ENCODE measurements at places on chromosomes 3 and 15.

GRCh38 chr3:13713396-13713795, 164.5 kb downstream of the FBLN2 start:
- no peak for DNase-seq

GRCh38 chr3:51712511-51712931, 5.7 kb downstream of the GRM2 start:
- DNase-seq = no peak

- no peak for DNase-seq
Observed at GRCh38 chr3:113152849-113153248, 58.5 kb upstream of the BOC start.

DNA sequence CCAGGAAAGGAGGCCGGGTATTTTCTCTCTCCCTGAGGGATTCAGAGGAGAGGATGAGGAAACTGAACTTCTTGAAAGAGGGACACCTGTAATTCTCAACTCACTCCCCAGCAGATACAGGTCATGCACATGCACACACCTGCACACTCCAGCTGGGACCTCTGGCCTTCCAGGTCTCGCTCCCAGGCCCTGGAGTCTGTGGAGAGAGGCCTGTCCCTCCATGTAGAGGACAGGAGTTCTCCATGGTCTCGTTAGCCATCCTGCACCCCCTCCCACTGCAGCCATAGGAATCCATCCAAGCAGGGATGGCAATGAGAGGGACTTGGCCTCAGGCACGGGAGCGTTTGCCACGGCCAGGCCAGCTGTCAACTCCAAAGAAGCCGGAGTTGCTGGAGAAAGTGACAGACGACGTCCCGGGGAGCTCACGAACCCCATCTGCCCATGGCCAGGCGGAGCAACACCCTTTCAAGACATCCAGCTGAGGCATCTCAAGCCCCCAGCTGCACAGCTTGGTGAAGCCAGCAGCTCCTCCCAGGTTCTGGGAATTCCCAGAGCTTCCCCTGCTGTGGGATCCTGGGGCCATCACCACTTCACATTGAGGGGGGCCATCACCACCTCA, 223.3 kb downstream of the UACA start:
- DNase-seq = no peak

DNA sequence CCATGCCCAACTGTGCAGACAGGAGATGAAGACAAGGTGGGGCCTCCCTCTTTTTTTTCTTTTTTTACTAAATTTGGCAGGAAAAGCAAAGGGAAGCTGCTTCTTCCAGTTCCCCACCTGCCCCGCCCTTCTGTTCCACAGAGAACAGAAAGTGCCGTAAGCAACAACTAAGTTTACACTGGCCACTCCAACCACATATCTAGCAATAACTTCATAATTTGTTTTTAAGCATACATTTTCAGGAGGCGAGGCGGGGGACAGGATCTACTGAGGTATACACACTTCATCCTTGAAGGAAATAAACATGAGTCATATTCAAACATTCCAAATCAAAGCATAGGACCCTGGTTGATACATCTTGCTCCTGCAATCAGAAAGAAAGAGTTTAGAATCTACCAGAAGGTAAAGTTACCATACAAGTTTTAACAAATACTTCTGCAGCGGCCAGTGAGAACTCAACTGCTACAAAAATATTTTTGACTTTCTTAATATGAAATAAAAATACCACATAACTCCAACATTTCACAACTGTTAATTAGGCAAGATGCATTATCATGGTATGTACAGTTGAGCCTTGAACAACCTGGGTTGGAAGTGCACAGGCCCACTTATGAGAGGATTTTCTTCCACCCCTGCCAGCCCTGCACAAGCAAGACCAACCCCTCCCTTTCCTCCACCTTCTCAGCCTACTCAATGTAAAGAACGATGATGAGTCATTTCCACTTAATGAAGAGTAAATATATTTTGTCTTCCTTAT, 50.7 kb downstream of the FOXP1 start:
- no peak for DNase-seq

- DNase-seq = no peak
Observed at GRCh38 chr15:65829130-65829764, 37.2 kb upstream of the DENND4A start.

DNA sequence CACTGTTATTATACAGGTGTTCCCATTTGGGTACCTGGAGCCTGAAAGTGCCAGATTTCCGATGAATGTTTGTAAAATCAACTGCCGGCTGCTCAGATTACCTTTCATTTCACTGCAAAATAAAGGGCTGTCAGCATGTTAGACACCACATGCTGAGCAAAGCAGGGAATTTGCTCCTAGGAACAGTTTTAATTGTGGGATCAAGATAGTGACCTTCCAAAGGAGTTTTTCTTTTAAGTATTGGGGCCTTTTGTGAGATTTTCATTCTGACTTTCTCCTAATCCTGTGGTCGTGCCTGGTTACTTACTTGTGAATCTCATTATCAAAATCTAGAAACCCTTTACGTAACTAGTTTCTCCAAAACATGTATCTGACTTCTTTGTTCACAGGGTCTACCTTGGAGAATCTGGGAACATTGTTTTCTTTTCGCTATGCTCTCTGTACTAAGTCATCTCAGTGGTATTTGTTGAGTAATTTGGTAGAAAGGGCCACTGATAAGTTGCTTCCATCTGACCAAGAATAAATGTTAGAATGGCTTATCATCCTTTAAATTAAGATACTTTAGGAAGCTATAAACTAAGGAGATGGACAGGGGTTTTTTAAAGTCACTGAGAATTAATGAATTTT, 40.8 kb upstream of the LRTM1 start:
- no peak for DNase-seq

- no peak for DNase-seq
Observed at GRCh38 chr3:64945171-64945729, 257.4 kb upstream of the ADAMTS9 start.

GRCh38 chr3:177823701-177824189, 626.5 kb upstream of the TBL1XR1 start:
- DNase-seq = no peak
